LoVo (cell line): ENCODE measurements at places on chromosomes 1 and 21.

DNA sequence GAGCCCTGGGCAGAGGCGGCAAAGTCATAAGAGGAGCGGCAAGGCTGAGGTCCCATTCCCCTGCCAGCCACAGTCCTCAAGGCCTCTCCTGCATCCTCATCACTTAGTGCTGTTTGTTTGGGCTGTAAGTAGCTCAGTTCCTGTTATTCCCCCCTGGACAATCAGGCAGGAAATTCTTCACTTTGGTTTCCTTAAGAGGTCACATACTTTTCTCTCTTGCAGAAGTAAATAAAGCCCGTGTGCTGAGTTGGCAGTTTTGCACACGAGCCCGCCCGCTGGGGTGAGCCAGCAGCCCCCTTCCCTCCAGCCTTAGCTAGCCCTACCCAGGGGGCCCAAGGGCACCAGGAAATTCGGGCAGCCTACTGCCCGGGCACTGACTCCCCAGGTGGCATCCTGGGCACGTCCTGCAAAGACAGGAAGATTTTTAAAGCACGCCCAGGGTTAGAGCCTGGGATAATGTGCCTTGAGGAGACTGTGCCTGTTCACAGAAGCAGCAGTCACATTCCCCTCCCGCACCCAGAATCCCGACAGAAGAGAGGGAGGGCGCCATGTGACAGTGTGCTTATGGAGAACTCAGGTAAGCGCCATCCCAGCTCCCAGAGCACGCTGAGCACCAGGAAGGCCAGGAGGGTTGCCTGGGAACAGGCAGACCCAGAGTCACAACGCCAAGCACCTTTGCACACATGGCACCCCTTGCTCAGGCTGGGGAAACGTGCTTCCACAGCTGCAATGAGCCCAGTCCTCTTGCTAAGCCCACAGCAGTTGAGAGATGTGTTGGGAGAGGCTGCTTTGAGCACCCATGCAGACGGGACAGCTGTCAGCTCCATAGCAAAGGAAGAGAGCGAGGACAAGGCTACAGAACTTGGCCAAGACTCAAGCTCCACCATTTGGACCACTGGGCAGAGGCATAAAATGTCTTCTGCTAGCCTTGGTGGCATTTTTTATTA lies 144.5 kb upstream of the TMEM51 start:
- DNase-seq = no peak

- no peak for DNase-seq
These were observed 66.5 kb downstream of the EIF4G3 start for GRCh38 chr1:21110163-21110562.

- DNase-seq = no peak
These were observed 173.0 kb upstream of the LYPLAL1 start for GRCh38 chr1:219000631-219001030.

GRCh38 chr1:212414328-212415106 lies at the start of gene PACC1:
Gene PACC1 (minus strand): TSS chr1:212414886. CDS start chr1:212414757, 129 bp downstream.
- peak; percentile 92 for DNase-seq
